ENCODE measurements at places on chromosomes 7 and 10.
A peak's percentile ranks its signal among the peaks of the same experiment; 100 is the strongest.

DNA sequence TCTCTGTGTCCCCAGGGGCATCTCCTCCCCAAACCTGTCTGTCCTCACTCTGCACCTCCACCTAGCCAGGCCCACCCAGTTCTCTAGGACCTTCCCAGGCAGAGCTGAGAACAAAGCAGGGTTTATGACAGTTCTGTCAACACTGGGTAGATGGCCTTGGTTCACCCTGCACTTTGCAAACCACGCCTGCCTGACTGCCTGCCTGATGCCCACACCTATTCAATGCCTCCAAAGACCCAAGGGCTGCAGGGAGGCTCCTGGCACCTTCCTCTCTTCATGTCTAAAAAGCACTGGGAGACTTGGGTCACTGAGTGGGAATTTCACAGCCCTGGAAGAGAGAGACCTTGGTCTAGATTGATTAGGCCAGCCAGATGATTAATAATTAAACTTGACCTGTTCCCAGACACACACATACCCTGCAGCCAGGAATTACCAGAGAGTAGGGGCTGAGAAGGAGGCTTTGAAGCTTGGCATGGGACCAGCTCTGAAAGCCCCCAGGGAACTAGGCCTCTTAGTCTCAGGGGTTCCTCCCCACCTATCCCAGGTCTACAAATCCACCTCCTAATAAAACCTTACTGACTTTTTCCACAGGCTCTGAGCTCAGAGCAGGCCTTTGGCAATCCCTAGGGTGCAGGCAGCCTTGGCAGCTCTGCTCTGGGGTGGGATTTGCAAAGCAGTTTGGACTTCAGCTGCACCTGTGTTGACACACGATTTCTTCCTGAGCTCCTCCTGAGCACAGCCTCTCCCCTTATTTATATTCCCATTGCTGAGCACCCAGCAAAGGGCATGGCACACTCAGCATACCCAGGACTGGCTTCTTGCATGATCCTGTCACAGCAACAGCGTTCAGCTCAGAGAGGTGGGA lies 25.7 kb upstream of the PDCD4 start:
- no peak for DNase-seq

GRCh38 chr7:36015733-36016132 lies 137.3 kb upstream of the EEPD1 start:
- DNase-seq: no peak

DNA sequence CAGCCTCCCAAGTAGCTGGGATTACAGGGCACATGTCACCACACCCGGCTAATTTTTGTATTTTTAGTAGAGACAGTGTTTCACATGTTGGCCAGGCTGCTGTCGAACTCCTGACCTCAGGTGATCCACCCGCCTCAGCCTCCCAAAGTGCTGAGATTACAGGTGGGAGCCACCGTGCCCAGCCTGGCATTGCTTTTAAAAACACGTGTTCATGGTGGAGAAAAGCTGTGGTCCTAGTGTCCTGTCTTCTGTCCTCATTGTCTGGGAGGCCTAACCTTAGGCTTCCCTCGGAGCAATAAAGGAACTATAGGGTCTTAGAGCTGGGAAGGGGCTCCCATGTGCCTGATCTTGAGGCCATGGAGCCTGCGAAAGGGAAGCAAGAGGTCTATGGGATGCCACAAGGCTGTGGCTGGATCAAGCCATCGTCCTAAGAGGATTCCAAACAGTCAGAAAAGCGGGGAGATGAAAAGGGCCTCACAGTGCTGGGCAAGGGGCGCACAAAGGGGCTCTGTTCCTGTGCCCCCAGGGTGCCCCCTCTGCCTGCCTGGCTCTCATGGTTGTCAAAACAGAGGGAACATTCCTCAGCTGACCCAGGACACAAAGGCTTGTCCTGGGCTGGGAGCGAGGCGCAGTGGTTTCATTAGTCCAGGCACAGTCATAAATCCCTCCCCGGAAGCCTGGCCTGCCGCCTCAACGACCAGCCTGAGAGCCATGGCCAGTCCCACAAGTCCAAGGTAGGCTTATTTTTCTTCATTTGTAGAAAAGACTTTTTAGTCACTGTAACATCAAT lies 106.6 kb upstream of the TNS3 start:
- DNase-seq: no peak

DNA sequence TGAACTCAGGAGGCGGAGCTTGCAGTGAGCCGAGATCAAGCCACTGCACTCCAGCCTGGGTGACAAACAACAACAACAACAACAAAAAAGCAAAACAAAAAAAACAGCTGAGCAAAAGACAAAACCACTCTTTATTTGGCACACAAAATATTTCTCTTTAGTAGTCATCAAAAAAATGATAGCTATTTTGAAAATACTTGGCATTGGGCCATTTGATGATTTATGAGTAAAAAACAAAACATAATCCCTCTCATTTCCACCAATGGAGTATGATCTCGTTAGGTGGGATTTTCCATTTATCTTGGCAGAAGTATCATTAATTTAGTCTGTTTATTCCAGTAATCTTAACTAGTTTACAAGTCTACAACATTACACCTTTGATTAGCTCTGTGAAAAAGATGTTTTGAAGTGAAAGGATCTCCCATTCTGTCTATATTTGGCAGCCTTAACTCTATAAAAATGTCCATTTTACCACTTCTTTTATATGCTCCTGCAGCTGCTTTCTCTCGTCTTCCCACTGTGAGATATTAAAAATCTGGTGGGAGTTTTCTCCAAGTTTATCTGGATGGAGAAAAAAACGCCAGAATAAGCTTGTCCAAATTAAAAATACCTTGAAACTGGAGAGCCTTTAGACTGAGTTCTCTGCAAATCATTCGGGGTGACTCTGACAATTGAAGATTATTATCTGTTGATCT lies 58.8 kb upstream of the AGMO start:
- DNase-seq: no peak

DNA sequence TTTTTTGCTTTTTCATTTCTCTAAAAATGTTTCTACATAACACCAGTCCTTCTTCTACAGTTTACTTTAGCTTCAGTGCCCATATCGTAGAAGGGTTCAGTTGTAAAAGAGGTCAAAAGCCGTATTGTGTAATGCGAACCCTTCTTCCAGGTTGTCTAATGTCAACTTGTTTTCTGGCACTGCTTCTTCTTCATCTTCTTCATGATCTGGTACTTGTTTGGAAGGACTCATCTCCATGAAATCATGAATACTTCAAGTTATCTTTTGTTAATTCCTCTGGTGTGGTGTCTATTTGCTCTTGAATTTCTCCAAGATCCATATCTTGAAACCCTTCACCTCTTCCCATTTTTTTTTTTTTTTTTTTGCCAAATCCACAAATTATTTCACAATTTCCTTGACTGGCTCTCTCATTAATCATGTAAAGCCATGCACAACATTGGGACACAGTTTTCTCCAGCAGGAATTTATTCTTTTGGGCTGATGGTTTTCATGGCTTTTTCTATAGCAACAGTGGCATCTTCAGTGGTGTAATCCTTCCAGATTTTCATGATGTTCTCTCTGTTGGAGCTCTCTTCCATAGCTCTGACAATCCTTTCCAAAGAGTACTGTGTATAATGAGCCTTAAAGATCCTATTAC lies 85.1 kb downstream of the CPED1 start:
- no peak for DNase-seq

DNA sequence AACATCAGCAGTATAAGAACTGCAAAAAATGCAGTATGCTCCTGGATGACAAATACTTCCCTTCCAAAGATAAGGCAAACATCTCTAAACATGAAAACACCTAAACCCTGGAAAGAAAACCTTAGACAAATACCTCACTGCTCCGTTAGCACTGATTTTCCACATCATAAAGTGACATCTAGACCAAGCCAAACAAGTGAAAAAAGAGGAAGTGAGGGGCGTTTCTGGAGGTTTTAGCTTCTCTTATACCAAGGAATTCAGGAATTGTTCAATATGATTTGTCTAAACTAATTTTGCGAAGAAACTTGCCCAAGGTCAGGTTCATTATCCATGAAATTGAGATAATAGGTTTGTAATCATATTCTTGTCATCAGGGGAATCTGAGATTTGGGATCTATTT lies 279.7 kb downstream of the ADRA2A start:
- DNase-seq: no peak

- DNase-seq: no peak
These were observed 288.9 kb downstream of the KCNMA1 start for GRCh38 chr10:77348751-77349150.

DNA sequence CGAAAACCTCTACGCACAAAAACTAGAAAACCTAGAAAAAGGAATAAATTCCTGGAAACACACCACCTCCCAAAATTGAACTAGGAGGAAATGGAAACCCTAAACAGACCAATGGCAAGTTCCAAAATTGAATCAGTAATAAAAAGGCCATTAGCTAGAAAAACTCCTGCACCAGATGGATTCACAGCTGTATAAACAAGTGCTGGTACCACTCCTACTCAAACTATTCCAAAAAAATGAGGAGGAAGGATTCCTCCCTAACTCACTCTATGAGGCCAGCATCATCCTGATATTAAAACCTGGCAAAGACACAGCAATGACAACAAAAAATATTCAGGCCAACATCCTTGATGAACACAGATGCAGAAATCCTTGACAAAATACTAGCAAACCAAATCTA lies 228.2 kb downstream of the CHRM2 start:
- DNase-seq: no peak

DNA sequence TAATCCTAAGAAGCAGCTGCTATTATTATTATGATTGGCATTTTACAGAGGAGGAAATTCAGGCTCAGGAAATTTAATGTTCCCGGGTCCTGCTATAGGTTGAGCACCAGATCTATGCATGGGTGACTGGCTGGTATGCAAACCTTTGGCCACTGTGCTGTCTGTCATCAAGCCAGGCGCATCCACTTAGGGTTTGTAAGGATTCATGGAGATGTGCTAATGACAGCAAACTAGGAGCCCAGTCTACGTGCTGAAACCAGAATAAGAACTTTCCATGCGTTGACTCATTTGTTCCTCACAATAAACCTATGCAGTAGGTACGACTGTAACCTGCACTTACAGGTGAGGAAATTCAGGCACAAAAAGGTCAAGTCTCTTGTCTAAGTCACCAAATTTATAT lies 64.5 kb upstream of the ZMIZ1 start:
- no peak for DNase-seq

DNA sequence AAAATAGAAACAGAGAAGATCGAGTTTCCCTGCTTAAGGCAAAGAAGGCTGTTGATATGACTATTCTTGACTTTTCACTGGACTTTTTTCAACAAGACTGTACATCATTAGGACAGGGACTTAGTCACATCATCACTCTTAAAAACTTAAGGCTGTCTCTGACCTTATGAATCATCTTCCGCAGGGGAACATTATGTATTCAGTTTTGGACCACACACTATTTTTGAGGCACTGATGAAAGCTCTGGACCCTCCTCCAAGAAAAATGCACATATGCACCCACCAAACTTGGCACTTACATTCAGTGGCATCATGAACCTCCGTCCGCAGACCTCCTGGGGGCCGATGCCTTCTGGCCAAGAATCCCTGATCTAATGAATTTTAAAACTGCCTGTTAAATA lies 96.4 kb downstream of the CALD1 start:
- DNase-seq: no peak

DNA sequence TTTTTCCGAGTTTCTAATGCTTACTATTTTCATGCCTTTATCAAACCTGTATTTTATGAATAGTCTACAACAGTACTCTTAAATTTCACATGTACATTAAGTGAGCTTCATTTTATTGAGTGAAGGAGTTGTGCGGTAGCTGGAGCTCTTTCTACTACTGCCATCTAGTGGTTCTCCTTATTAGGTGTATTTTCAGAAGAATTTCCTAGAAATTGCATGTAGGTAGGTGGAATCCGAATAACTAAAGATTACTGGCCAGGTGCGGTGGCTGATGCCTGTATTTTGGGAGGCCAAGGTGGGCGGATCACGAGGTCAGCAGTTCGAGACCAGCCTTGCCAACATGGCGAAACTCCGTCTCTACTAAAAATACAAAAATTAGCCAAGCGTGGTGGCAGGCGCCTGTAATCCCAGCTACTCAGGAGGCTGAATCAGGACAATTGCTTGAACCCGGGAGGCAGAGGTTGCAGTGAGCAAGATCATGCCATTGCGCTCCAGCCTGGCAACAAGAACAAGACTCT lies 38.3 kb downstream of the LRRC72 start:
- DNase-seq: peak; percentile 77

DNA sequence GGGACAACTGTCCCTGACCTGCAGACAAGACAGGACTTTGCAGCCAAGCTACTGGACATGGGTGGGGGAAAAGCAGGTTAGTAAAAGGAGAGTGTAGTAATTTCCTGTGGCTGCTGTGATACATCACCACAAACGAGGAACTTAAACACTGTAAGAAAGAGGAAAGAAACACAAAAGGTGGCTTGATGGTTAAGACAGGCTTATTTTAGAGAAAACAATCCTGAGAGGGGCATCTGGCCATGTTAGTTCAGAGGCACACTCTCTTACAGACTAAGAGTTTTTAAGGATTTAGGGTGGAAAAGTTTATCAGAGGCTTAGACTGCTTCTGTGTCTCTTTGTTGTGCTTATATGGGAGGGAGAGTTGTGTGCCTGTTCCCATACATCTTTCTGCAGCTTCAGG lies 667.0 kb downstream of the TYW1 start:
- DNase-seq: no peak

DNA sequence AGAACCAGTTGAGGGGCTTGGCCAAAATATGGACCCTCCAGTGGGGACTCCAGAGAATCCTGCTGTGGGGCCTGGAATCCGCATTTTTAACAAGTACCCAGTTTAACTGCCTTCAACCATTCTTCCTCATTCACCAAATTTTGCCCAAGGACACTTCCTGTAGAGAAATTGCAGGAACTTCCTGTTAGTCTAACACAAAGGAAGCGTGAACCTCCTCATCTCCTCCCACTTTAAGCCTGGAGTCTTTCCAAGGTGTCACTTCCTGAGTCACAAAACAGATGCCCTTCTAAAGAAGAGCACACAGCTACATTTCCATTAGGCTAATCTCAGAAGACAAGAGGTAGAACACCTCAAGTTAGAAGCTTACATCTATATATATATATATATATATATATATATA lies 188.4 kb downstream of the PPP1R17 start:
- no peak for DNase-seq

DNA sequence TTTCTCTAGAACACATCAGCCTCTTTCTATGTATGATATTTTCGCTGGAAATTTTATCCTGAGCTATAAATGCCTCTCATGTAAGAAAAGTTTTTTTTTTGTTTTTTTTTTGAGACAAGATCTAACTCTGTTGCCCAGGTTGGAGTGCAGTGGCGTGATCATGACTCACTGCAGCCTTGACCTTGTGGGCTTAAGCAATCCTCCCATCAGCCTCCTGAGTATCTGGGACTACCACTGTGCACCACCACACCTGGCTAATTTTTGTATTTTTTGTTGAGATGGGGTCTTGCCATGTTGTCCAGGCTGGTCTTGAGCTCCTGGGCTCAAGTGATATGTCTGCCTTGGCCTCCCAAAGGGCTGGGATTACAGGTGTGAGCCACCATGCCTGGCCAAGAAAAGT lies 80.4 kb downstream of the ADK start:
- no peak for DNase-seq

GRCh38 chr10:6108631-6109443 lies 20.0 kb downstream of the RBM17 start:
- no peak for DNase-seq

DNA sequence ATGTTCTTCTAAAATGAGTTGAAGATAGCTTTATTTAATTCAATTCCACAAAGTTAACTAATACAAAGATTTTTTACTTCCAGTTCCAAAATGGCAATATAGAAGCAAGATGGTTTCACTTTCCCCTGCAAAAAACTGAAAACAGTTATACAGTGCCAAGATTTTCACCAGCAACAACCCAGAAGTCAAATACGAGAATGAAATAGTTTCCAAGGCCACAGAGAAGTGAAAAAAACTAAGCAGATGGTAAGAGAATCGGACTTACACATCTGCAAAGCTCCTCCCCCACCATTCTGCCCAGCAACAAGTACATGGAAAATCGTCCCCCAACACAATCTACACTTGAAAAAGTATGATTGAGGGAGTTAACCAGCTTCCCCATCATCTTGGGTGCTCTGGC lies 30.3 kb upstream of the KEL start:
- no peak for DNase-seq

All from NCI-H1417 treated with DMSO at 0.1 percent for 48 hours (cell line).